Substantia nigra (tissue), 51 donors: ENCODE measurements at places on chromosomes 13 and 19.

- DNase-seq = no peak
These were observed 560 bp downstream of the TMEM86B start for GRCh38 chr19:55228015-55228391.

DNA sequence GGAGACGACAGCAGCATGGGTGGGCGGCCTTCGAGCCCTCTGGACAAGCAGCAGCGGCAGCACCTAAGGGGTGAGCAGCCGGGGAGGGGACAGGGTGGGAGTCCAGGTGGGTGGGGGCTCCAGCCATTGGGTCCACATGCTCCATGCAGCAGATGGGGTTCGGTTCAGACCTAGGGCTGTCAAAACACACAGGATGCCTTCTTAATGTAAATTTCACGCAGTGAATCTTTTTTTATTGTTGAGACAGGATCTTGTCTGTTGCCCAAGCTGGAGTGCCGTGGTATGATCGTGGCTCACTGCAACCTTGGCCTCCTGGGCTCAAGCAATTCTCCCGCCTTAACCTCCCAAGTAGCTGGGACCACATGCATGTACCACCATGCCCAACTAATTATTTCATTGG lies 15.9 kb downstream of the PGLS start:
- no peak for DNase-seq

DNA sequence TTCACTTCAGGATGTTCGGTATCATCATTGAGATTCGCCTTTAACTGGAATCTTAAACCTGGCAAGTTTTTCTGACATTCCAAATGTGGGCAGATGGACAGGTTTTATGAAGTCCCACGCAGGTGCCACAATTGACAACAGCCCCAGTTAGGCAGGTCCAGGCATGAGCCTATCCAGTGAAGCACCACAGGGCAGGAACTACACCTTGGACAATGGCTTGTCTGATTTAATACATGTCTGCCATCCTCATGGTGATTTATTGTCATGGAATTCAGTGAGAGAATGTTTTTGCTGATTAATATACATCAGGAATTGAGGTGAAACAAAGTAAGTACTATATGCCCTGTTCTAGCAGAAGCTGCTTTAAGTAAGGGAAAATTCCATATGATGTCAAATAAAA lies 10.2 kb upstream of the TPP2 start:
- no peak for DNase-seq

DNA sequence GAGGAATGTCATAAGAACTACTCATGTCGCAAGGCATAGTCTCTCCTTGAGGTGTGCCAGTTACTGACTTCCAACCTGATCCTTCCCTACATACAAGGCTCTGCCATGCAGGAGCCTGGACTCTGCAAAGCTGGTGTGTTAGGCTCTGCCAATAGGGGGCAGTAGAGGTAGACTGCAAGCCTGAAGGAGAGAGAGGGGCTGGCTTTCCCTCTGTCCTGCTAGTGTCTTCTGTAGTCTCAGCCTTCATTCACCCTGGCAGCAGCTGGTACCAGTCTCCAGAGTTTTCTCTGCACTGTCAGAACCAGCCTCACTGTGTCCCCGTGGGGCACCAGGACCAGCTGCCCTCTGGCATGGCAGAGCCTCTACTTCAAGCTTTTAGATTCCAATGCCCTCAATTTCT lies 14.5 kb downstream of the SHISA2 start:
- DNase-seq = peak; percentile 7

DNA sequence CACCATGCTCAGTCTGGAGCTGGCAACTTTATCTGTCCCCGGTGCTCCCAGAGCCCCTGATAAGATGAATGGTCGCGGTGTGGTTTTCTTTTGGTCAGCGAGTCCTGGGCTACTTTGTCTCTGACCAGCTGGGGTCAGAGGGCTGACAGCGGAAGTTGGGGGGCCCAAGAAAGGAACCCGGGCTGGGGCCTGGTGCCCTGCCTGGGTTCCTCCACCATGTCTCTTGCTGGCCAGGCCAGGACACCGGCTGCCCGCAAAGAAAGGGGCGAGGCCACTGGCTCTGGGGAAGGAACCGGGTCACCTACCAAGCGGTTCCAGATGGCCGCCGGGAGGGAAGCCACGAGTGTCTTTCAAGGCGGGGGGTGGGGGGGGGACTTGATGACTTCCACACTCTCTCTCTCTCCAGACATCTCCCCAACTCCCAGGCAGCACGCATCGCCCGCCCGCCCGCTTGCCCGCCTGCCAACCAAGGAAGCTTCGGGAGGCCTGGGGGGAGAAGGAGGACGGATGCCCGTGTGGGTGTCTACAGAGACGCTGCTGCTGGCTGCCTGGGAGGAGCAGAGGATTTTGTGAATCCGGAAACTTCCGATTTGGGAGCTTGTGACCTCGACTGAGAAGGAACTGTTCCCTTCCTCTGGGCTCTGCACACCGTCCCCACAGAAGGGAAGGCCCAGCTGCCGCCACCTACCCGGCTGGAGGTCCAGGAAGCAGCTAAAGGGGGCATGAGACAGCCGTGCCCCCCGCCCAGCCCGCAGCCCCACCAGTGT lies 1.1 kb downstream of the PIP5K1C start:
- DNase-seq = peak; percentile 48

DNA sequence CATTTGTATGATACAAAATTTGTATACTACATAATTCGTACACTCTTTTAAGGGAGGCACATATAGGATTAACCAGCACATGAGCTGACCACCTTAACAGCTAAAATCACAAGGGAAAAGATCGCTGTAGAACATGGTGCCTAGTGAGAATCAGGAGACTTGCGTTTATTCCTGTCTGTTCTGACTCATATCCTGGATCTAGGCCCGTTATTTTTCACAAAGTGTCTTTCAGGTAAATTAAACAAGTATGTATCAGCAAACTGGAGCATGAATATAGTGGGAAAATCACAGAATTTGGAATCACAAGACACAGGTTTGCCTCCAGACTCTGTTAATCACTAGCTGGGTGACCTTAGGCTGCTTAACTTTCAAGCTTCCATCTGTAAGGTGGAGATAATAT lies 47.5 kb upstream of the ESD start:
- DNase-seq = no peak
